ENCODE measurements at places on chromosomes 3 and 15.

GRCh38 chr15:40234783-40235182, 4.1 kb upstream of the PAK6 start:
- no peak for DNase-seq

- no peak for DNase-seq
Observed at GRCh38 chr15:70604666-70605315, 158.6 kb downstream of the UACA start.

DNA sequence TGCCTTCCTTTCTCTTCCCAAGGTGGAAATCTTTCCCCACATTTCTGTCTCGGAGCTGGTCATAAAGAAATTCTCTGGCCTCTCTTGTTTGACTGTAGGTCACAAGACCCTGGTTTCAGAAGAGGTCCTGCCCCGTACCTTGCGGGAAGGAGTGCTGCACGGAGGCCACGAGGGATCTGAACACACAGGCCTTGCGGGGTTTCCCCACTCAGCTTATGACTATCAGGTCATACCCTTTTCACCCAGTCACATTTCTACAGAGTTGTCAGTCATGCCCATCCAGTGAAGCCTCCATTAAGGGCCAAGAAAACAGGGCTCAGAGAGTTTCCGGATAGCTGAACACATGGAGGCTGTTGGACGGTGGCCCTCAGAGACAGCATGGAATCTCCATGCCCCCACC, 54.7 kb upstream of the ATP13A3 start:
- no peak for DNase-seq

GRCh38 chr3:73624017-73624820, 522 bp downstream of the PDZRN3 start:
- peak; percentile 58 for DNase-seq
